Caco-2 (cell line): ENCODE measurements at places on chromosomes 1 and 21.

GRCh38 chr1:20152599-20152930 is 13.4 kb downstream of the PLA2G2F start:
- no peak for DNase-seq

DNA sequence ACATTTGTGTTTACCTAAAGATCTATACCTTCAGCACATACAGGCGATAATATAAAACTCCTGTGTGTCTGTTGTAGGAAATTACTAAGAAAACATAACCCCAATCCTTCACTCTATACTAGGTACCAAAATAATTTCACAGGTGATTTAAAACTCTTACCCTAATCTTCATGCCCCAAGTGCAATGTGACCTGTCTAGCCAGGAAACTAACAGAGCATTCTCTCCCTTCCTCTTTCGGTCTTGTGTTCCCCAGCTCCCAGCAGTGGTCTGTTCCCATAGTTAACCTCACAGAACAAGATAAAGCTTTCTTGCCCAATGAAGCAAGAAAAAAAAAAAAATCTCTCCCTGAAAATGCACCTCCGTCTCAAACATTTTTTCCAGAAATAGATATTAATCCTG is 493.5 kb downstream of the DPYD start:
- no peak for DNase-seq

GRCh38 chr1:110155878-110156522 is 5.7 kb downstream of the SLC6A17 start:
- DNase-seq = peak; percentile 78

- peak; percentile 6 for DNase-seq
These were observed 9.9 kb upstream of the SPRR4 start for GRCh38 chr1:152960452-152961044.

DNA sequence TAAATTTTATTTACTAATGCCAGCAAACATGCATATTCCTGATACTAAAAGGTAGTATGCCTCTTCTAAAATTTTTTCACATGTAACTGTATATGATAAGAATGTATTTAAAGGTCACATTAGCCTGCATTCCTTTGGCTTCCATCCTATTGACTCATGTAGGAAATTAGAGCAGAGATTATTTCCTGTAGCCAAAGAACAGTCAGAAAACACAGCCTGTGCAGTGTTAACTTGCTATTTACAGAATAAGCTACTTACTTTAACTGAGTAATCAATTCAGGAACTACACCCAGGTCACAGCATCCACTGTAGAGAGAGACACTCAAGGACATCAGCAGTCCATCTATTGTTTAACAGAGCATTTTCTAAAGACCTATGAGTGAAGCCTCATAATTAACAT is 154.5 kb upstream of the ADGRL4 start:
- DNase-seq = no peak

DNA sequence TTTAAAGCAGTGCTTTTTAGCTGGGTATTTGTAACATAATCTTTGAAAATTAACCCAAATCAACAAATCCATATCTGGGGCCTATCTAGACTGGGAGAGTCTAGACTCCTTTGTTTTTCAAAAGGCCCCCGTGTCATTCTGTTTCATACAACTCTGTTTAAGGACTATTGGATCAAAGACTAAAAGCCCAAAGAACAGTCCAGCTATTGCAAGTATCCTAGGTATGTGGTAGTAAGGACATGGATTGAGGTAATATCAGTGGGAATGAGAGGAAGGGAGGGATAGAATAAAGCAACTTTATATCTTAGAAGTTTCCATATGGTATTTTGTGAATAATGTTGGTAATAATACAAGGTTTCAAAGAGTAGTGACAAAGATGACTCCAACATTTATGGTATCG is 18.2 kb downstream of the KIF1B start:
- no peak for DNase-seq

DNA sequence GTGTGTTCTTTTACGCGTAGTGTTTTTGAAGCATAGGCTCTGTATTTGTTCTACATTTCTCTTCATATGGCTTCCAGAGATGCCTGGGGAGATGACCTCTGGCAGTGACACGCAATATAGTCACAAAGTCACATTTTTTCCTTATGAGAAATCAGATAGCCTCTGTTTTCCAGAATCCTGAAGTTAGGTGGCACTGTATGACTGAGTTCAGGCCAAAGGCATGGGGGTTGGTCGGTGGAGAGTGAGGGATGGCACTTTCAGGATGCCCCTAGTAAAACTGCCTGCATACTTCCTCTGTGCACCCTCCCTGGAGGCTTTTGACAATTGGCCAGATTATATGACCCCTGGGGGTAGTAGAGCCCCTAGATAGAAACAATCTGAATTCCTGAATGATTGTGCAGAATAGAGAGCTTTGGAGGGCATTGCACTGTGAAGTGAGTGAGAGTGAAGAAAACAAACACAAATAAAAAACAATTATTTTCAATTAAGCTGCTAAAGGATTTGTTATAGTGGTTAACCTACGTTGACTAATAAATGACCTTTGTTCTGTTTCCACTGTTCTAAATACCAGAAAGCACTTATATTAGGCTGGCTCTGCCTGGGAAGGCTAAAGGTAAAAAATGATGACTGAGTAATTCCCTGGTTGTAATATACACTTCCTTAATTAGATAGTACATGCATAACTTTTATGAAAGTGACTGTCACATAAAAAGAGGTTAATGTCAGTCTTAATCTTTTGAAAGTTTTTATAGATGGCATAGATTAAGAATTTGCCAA is 1660.8 kb downstream of the PLA2G4A start:
- no peak for DNase-seq

DNA sequence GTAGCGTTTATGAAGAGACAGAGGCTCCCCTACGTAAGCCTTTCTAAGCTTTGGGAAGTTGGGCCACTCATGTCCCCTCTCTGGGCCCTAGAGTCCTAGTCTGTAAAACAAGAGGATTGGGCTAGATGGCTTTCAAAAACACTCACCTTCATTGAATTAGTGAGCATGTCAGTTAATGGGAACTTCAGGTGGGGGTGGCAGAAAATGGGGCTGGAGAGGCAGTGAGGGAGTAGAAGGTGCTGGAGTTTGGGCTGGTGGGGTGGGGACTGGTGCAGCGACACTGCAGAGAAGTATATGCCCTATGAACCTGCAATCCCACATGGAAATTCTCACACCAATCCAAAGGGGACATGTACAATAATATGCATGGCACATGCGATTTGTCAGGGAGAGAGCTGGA is 182.7 kb downstream of the C1orf94 start:
- no peak for DNase-seq

- DNase-seq = no peak
These were observed 50.6 kb upstream of the C1orf146 start for GRCh38 chr1:92167151-92167550.

GRCh38 chr1:180597520-180597919 is 34.3 kb upstream of the XPR1 start:
- no peak for DNase-seq

- DNase-seq = peak; percentile 42
These were observed 79.5 kb downstream of the BEND5 start for GRCh38 chr1:48697066-48697707.

GRCh38 chr1:3359756-3360440 is 94.6 kb upstream of the ARHGEF16 start:
- DNase-seq = no peak

GRCh38 chr1:88983791-88984559 is 8.5 kb downstream of the KYAT3 start:
- peak; percentile 31 for DNase-seq

GRCh38 chr1:17717594-17718535 is 37.3 kb upstream of the ACTL8 start:
- DNase-seq = no peak

DNA sequence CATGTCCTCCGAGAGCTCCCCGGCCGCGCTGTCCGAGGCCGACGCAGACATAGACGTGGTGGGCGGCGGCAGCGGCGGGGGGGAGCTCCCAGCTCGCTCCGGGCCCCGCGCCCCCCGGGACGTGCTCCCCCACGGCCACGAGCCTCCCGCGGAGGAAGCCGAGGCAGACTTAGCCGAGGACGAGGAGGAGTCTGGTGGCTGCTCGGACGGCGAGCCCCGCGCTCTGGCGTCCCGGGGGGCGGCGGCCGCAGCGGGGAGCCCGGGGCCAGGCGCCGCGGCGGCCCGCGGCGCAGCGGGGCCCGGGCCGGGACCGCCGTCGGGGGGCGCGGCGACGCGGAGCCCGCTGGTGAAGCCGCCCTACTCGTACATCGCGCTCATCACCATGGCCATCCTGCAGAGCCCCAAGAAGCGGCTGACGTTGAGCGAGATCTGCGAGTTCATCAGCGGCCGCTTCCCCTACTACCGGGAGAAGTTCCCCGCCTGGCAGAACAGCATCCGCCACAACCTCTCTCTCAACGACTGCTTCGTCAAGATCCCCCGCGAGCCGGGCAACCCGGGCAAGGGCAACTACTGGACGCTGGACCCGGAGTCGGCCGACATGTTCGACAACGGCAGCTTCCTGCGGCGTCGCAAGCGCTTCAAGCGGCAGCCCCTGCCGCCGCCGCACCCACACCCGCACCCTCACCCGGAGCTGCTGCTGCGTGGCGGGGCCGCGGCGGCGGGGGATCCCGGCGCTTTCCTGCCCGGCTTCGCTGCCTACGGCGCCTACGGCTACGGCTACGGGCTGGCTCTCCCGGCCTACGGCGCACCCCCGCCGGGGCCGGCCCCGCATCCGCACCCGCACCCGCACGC is 547 bp downstream of the FOXD2 start:
- no peak for DNase-seq

GRCh38 chr1:38101037-38101785 is 54.6 kb upstream of the POU3F1 start:
- DNase-seq = no peak

- no peak for DNase-seq
These were observed 21.4 kb downstream of the SLC16A1 start for GRCh38 chr1:112934577-112934976.

- no peak for DNase-seq
These were observed 4.4 kb upstream of the PRRX1 start for GRCh38 chr1:170659399-170660035.

DNA sequence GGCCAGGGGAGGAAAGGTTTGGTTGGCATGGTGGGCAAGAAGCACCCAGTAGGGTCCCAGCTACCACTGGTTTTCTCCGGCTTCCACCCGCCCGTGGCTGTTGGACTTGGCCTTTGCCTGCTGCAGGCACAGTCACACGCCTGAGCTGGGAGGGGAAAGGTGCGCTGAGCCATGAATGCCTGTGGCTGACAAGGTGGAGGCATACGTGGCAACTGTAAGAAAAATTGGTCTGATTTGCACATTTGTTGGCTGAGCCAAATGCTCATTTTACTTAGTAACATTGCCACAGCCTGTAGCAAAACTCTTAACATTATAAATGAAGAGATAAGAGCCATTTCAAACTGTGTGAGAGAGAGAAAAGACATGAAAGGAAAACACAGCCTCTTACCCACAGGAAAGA is 191.6 kb downstream of the PTPRC start:
- no peak for DNase-seq

- no peak for DNase-seq
These were observed 10.5 kb downstream of the CHRNB2 start for GRCh38 chr1:154578058-154578418.

- DNase-seq = no peak
These were observed 49.4 kb downstream of the NGF start for GRCh38 chr1:115288591-115289198.

- no peak for DNase-seq
These were observed 557.5 kb upstream of the PTBP2 start for GRCh38 chr1:96164053-96164452.
